ENCODE measurements at places on chromosomes 1 and 21.

DNA sequence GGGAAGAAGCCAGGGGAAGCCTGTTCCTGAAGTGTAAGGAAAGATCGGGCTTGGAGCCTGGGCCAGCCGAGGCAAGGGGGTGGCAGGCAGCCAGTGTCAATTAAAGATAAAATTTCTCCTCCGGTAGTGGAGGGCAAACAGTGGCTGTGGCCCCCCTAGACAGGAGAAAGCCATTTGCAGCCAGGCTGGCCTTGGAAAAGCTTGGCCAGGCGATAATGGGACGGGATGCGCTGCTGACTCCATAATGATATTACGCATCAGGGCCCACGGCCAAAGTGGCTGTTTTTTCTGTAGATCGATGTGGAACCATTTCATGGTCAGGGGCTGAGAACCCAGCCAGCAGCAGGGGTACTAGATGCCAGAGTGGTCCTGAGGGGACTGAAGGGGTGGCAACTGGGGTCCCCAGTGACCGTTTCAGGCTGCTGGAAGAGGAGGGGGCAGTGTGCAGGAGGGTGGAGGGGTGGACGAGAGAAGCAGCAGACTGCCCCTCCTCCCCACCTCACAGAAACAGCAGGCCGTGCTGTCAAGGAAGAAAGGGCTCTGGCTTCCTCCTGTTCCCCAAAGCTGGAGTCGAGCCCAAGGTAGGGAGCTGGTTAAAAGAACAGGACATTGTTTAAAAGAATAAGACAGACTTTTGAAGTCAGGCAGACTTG lies 25.2 kb downstream of the KCNC4 start:
- DNase-seq: no peak

DNA sequence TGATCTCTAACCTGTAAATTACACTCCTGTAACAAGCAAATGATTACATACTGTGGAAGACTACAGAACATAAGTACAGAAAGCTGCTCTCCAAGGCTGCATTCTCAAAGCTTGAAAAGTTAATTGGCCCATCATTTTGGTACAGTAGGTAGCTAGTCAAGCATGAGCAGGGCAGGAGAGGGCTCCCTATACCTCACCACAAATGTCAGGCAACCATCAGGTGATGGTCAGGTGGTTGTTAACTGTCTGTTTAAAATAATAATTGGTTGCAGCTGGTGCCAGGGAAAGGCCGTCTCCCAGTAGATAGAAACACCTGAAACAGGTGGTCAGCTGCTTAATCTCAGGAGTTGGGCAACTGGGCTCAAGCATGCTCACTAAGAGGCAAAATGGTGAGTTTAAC lies 13.1 kb upstream of the SLC1A7 start:
- DNase-seq: peak; percentile 1

DNA sequence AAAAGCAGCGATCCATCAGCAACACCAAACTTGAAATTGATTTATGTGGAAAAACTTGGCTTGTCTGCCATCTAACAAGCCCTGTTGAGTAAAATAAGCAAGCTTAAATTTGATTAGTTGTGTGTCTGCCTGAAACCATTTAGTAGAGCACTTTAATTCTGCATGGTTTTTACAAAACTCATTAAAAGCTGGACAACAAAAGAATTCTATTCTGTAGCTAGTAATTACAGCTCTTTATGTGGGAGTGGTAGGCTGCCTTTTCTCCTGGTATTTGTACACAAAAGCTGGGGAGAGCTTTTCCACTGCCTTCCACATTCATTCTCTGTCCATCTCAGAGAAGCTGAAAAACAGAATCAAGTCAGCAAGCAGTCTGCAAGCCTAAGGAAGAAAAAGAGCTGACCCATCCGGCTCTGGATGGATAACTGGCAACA lies 1.7 kb downstream of the ETS2 start:
- DNase-seq: no peak

- no peak for DNase-seq
Observed at GRCh38 chr1:208150833-208151458, 93.2 kb downstream of the PLXNA2 start.

GRCh38 chr1:182143825-182144645 lies 82.5 kb upstream of the ZNF648 start:
- peak; percentile 89 for DNase-seq

DNA sequence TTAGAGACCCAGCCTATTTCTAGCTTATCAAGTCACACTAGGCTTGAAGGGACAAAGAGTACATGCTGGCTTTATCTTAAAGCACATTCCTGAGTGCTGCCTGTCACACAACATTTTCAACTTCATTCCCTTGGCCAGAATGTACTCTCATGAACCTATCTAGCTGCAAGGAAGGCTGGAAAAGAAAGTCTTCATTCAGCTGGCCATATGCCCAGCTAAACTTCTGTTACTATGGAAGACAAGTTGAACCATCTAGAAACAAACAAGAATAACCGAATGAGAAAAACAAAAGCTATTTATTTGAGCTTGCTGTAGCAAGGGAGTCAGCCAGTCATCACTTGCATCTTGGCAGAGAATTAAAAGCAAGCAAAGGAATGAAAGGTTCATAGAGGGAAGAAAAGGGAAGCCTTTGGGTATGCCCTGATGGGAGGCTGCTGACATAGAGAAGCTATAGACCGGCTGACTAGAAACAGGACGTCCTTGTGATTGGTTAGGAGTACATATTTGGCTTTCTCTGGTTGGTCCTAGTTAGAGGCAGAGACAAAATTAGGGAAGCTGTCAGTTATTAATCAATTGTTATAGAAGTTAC lies 108.4 kb downstream of the NEK7 start:
- no peak for DNase-seq

- DNase-seq: no peak
Observed at GRCh38 chr1:93683234-93683633, 1.6 kb upstream of the BCAR3 start.

- no peak for DNase-seq
Observed at GRCh38 chr21:40051801-40052200, 184.6 kb downstream of the PCP4 start.

DNA sequence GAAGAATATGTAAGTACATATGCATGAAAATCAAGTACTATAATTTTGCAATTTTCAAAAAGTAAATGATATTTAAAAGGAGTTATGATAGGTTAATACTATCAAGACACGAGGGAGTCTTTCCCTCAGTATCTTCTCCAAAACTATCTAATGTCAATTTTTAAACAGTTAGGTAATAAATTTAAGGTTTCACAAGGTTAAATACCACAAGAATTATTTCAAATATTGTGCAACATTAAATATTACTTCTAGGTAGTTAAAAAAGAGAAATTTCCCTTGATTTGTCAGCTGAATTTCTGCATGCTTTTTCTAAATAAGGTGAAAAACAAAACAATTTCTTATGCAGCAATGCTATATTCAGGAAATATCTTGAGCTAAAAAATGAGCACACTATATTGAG lies 3.5 kb downstream of the CFHR5 start:
- no peak for DNase-seq

DNA sequence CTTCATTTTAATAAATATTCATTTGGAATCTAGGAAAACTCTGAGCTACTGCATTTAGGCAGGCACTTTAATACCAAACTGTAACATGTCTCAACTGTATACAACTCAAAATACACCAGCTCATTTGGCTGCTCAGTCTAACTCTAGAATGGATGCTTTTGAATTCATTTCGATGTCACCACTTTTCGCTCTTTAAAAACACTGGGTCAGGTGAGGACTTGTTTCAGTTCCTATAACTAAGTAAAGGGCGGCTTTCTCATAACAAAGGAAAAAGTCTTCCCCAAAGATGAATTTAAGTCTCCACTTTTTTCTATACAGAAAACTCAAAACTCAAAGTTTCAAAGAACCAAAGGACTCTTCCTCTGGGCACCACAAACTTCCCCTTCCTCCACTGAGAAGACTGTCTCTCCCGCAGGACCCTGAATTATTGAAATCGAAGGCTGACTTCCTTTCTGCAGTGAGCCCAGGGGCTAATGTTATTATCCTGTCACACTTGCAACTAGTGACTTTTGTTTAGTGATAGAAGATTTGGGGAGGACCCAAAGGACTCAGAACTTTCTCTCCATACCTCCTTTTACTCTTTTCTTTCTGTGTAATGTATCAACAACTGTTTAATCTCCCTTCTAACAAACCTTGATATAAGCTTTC lies 9.7 kb upstream of the DHX9 start:
- DNase-seq: no peak

- no peak for DNase-seq
Observed at GRCh38 chr21:42044871-42045495, 26.1 kb upstream of the UMODL1 start.

- DNase-seq: no peak
Observed at GRCh38 chr1:37071829-37072228, 37.5 kb upstream of the GRIK3 start.

GRCh38 chr1:175839779-175840669 lies 96.6 kb upstream of the TNR start:
- no peak for DNase-seq

DNA sequence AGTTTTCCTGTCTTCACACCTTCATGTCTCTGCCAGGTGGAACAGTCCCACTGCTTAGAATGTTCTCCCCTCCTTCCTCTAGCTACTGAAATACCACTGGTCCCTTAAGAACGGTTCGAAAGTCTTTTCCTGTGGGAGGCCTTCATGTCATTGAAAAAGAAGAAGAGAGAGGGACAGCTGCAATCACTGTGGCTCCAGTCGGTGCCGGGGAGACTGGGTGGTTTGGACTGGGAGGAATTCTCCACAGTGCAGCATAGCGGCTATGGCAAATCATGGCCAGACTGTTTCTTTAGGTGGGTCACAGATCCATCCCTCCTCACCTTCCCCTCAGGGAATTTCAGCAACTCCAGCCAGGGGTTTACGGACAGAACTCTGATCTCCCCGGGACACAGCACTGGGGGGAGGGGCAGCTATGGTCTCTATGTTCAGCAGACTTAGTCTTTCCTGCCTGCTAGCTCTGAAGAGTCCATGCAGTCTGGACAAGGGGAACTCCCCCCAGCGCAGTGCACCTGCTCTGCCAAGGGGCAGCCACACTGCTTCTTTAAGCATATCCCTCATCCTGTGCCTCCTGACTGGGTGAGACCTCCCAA lies 567.2 kb downstream of the SMYD3 start:
- no peak for DNase-seq

DNA sequence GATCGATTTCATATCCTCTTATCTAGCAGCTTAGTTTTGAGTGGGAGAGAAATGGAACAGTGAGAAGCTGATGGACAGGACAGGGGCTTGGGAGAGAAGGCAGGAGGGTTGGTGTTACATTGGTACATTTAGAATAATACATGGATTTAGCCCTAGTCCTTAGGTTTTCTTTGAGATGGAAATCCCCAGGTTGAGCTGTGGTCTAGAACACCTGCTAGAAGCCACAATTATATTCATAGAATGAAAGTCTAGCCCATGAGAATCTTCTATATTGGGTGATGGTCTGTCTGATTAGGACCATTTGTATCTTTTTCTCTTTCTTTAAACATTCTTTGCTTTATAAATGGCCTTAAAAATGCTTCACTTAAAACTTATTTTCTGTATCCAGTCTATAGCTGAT lies 19.9 kb downstream of the CRNN start:
- DNase-seq: no peak

GRCh38 chr1:246128494-246129069 lies 378.5 kb downstream of the SMYD3 start:
- no peak for DNase-seq
